Occipital lobe (tissue), 3 donors: ENCODE measurements at places on chromosomes 16 and 17.

- peak; percentile 43 for DNase-seq
Measured at GRCh38 chr17:1365445-1366039, 34.5 kb downstream of the YWHAE start.

DNA sequence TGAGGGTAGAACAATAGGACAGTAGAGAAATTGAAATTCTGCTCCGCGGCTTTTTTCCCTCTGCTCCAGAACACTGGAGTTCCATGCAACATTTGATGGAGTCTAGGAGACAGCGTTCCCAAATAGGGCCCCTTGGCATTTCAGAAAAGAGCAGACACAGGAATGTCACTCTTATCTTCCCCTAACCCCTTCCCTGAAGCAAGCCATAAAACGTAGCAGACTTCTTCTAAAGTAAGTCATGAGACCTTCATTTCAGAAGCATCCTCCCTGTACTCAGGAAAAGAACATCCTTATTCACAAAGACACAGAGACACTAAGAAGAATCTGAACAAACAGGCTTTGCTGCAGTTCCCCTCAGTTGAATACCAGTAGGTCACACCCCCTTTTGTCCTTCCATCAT is 296.1 kb upstream of the SOX9 start:
- no peak for DNase-seq

- no peak for DNase-seq
Measured at GRCh38 chr17:59533694-59534093, 31.7 kb upstream of the DHX40 start.

GRCh38 chr16:81280393-81280792 is 34.4 kb upstream of the GAN start:
- DNase-seq: no peak

- DNase-seq: no peak
Measured at GRCh38 chr16:85431431-85432124, 181.5 kb upstream of the GSE1 start.

- DNase-seq: no peak
Measured at GRCh38 chr17:73998653-73999645, 204.5 kb upstream of the RPL38 start.

- no peak for DNase-seq
Measured at GRCh38 chr17:77264617-77265230, 124.0 kb downstream of the SEC14L1 start.

DNA sequence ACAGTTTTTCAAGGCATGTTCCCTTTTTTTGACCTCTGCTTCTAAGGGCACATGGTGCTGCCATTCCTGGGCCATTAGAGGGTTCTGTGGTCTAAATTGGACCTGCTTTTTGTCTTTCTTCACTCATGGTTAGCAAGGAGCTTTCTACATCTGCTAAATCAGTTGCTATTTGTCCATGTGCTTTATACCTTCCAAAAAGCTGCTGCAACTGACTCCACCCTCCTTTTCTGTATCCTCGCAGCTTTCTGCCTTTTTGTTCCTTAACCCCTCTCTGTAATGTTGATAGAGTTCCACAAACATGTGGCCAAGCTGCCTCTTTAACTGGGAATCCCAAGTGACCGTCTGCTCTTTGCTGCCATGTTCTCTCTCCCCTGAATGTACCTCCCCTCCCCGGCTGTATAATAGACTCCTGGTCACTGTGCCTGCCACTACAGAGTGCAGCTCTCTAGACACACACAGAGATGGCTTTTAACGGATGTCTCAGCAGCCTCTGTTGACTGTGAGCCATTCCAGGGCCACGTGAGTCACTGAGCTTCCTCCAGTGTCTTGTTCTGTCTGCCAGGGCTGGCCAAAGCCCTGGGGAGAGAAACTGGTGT is 57.4 kb upstream of the TEKT3 start:
- peak; percentile 26 for DNase-seq

DNA sequence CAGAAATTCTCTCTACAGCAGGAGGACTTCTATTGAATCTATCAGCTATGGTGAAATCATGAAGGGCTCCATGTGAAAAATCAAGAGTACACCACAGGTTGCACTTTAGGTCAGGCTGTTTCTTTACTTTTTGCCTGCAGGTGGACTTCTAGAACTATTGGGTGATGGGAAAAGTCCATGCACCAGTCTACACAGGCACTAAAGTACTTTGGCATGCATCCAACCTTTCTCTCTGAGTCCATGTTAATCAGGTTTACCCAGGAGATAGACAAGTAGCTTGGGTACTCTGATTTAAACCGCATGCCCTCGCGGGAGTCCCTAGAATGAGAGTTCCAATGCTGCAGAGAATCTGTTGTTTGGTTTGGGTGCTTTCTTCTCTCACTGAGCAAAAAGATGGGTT is 9.1 kb upstream of the ANKFN1 start:
- DNase-seq: no peak

DNA sequence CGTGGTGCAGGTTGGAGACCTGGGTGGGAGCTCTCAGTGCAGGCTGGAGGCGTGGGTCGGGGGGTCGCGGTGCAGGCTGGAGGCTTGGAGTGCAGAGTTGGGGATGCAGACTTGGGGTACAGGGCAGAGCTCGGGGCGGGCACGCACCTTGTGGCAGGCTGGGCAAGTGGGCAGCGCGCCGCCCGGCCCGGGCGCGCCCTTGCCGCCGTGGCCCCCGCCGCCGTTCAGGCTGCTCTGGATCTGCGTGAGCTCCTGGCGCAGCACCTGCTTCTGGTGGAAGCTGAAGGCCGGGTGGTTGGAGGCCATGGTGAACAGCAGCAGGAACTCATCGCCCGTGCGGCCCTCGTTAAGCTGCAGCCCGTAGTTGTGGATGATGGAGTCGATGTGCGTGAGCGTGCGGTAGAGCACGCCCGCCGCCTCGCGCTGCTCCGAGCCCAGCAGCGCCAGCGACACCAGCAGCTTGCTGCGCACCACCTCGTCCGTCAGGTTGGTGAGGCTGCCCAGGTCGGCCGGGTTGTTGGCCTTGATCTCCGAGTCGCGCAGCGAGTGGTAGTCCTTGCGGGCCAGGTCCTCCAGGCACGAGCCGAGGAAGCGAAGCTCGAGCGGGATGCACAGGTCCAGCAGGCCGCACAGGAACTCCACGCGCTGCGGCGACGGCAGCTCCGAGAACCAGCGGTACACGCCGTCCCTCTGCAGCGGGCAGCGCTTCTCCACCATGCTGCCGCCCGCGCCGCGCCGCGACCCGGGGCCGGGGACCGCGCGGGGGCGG is 1.1 kb downstream of the ZCCHC14 start:
- DNase-seq: no peak

DNA sequence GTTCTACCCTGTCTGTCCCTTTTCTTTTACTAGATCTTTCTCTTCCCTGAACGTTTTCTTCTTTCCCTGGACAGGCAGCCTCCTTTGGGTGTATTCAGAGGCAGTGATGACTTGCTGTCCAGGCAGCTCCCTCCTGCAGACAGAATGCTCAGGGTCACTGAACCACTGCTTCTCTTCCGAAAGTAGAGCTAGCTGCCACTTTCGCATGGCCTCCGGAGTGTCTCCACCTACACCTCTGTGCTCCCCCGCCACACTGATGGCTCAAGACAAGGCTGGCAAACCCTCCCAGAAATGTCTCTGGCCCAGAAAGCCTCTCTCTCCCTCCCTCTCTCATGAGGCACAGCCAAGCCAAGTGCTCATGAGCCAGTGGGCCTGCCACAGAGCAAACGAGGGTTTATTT is 207.8 kb downstream of the CDRT15L2 start:
- no peak for DNase-seq

DNA sequence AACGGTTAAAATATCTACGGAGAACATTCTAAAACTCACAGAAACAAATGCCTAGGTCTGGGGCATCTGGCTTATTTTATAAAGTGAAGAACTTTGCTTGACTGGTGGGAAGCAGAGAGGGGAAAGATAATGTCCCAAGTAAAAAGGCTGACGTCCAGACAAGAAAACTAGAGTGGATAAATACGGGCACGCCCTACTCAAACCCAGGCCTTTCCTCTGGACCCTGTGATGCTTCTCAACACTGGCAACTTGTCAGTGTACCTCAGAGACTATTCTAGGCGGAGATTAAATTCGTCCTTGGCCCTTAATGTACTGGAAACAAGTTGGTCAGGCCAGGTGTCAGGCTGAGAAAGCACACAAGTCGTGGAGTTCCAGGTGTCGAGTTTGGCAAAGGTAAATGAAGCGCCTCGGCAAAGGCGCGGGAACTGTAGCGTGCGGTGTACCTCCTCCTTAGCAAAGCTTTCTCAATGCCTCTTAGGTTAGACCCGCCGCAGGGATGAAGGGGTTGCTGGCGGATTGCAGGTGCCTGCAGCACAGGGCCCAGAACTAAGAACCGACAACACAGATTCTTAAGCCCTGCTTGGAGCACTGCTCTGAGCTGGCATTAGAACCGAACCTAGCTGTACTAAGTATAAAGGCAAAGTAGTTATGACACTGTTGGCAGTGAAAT is 668 bp upstream of the UNK start:
- no peak for DNase-seq

GRCh38 chr17:57507828-57508227 is 237.3 kb downstream of the CCDC182 start:
- no peak for DNase-seq
